Activated CD8-positive, alpha-beta memory T cell treated with anti-CD3 and anti-CD28 coated beads for 1 hour (primary cell): ENCODE measurements at places on chromosomes 13 and 19.

DNA sequence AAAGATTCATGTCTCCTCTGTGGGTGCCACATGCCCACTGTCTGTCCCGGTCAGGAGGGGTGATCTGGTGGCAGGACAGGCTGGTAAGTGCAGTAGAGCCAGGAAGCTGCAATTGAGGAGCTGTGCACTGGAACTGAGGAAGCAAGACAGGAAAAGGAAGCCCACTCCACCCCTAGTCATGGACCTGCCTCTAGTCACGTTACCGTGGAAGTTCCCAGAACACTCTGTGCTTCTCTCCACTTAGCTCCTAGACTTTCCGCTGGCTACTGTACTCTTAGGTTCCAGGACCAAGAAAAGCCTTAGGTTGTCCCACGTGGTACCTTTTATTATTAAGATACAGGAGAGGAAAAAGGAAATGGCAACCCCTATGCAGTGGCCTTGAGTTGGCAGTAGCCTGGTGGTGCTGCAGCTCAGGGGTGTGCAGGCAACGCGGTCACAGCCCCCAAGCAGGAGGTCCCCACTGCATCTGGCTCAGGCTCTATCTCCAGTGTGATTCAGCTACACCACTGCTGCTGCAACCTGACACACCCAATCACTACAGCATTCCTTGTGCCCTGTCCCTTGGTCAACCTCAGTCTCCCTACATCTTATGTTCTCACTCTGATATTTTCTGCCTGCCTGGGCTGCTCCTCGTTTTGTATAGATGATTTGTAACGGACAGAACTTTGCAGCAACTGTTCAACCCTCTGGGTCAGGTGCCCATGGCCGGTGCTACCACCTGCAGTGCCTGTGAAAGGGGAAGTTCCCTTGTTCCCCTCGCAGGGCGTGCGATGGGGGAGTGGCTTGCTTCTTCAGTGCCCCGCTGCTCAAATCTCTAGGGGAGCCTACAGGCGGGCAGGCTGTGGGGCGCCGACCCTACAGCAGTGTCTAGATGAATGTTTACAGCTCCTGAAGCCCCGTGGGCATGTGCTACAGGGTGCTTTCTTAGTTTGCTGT lies 24.4 kb upstream of the GPR12 start:
- DNase-seq: no peak

DNA sequence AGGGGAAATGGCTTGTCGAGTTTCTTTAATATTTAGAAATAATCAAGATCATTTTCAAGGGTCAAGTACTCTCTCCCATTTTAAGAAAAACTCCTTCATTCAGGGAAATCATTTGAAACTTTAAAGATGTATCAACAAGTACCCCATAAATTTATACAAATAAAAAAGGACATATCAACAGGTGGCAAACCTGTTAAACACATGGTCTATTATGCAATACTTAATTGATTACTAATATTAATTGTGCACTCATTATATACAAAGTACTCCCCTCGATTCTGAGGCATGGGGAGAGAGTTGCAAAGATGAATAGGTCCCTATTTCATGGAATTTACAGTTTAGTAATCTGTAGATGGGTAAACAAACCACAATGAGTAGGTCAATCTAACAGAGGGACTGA lies 2.1 kb upstream of the LRCH1 start:
- no peak for DNase-seq

- DNase-seq: no peak
Observed at GRCh38 chr13:70042193-70042592, 65.4 kb upstream of the ATXN8OS start.

DNA sequence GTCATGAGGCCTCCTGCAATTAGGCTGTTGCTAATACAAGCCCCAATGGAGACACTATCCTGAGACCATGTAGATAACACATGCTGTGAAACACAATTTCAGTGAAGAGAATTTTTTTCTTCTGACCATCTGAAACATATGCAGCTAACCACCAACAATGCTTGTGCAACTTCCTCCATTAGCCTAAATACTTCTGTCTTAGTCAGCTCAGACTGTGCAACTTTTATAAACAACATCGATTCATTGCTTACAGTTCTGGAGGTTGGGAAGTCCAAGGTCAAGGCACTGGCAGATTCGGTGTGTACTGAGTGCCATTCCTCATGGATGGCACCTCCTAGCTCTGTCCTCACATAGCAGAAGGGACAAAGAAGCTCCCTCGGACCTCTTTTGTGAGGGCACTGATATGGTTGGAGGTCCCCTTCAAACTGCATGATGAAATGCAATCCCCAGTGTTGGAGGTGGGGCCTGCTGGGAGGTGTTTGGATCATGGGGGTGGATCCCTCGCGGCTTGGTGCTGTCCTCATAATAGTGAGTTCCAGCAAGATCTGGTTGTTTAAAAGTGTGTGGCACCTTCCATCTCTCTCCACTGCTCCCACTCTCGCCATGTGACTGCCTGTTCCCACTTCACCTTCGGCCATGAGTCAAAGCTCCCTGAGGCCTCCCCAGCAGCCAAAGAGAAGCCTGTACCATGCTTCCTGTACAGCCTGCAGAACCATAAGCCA lies 27.7 kb downstream of the STK24 start:
- DNase-seq: no peak

- DNase-seq: no peak
Observed at GRCh38 chr19:1718420-1719291, 34.6 kb upstream of the ONECUT3 start.

GRCh38 chr13:46595885-46596275 lies 42.9 kb downstream of the LRCH1 start:
- no peak for DNase-seq

DNA sequence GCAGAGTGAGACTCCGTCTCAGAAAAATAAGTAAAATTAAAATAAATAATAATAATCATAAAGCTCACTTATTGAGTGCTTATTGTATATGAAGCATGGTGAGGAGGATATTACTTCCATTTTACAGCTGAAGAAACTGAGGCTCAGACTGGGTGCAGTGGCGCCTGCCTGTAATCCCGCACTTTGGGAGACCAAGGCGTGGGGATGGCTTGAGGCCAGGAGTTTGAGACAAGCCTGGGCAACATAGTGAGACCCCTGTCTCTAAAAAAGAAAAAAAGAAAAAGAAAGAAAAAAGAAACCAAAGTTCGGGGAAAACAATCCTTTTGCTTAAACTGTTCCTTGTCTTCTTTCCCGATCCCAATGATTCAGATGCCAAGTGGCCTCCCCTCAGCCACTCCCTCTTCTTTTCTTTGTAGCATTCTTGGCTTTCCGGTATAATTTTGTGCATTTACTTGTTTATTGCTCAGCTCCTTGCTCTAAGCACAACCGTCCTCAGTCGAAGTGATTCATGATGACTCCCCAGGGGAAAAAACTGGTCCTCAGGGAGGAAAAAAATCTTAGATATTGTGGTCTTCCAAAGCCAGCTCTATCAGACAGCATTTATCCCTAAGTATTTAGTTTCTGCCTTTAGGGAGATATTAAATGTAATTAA lies 965 bp upstream of the EIF3G start:
- no peak for DNase-seq

- DNase-seq: no peak
Observed at GRCh38 chr13:32297206-32297605, 18.0 kb downstream of the ZAR1L start.

- DNase-seq: no peak
Observed at GRCh38 chr13:113544896-113545295, 39.7 kb upstream of the TFDP1 start.

- DNase-seq: no peak
Observed at GRCh38 chr13:41914552-41914951, 46.4 kb downstream of the VWA8 start.

DNA sequence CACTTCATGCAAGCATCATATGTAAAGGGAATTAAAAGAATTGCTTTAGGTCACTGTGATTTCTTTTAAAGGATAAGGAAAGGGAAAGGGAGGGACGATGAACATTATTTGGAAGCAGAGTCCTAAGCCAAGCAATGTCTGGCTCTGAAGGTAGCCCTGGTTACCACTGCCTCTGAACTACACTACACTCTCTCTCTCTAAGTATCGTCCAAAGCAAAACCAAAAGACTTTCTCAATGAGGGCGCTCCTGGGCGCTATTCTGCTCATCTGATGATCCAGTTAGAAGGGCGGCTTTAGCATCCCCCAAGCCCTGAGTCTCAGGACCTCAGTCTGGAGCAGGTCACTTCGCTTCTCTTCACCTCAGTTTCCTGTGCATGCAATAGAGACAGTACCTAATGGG lies 26.2 kb downstream of the FOXO1 start:
- no peak for DNase-seq

DNA sequence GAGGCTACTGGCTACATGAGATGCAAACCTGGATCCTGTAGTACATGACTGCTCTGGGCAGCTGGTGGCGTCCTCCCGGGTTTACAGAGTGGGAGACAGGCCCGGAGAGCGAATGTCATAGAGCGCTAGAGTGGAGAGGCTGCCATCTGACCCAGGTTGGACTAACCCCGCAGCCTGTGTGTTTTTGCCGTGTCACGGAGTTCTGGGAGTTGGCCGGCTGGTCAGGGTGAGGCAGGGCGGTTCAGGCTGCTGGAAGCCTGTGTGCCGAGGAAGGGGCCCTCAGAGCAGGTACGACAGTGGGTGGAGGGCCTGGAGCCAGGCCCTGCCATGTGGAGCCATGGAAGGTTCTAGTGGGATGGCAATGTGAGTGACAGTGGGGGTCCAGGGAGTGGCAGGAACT lies 12.5 kb downstream of the CRTC1 start:
- DNase-seq: no peak

GRCh38 chr19:29854033-29854432 lies 42.2 kb downstream of the CCNE1 start:
- no peak for DNase-seq

GRCh38 chr19:3359919-3360420 lies 6.4 kb upstream of the NFIC start:
- no peak for DNase-seq

DNA sequence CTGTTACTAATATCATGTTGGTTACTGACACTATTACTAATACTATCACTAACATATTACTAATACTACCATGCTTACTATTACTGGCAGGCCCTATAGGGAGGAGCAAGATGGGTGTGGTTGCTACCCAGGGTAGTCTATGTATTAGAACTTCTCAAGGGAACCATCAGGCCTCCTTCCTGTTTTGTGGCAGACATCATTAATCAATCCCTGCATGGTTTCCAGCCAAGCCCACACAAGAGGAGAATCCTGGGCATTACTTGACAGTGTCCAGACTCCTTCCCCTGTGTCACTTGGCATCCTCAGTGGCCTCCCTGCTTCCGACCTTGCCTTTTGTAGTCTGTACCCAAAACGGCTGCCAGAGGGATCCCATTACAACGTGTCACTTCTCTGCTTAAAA lies 8.9 kb downstream of the HAS1 start:
- DNase-seq: no peak

DNA sequence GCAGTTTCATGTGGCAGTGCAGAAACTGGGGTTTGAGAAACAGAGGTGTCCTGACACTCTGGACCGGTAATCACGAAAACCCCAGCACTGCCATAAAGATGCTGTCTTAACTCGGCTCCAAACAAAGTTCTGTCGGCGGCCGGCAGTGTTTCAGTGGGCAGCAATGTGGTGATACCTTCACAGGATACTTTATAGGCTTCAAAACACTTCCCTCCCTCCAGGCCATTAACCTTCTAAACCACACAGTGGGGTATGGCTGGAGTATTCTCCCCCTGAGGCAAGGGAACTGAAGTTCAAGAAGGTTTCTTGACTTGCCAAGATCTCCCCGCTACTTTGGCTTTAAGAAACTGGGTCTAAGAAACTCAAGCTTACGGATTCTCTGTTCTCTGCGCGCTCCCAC lies 1.1 kb downstream of the RUBCNL start:
- DNase-seq: no peak

GRCh38 chr13:50123515-50123861 lies 108.2 kb downstream of the KCNRG start:
- DNase-seq: no peak

- DNase-seq: no peak
Observed at GRCh38 chr19:47063874-47064273, 15.4 kb upstream of the TMEM160 start.

GRCh38 chr13:45807520-45808099 lies 43.9 kb downstream of the SIAH3 start:
- DNase-seq: no peak

DNA sequence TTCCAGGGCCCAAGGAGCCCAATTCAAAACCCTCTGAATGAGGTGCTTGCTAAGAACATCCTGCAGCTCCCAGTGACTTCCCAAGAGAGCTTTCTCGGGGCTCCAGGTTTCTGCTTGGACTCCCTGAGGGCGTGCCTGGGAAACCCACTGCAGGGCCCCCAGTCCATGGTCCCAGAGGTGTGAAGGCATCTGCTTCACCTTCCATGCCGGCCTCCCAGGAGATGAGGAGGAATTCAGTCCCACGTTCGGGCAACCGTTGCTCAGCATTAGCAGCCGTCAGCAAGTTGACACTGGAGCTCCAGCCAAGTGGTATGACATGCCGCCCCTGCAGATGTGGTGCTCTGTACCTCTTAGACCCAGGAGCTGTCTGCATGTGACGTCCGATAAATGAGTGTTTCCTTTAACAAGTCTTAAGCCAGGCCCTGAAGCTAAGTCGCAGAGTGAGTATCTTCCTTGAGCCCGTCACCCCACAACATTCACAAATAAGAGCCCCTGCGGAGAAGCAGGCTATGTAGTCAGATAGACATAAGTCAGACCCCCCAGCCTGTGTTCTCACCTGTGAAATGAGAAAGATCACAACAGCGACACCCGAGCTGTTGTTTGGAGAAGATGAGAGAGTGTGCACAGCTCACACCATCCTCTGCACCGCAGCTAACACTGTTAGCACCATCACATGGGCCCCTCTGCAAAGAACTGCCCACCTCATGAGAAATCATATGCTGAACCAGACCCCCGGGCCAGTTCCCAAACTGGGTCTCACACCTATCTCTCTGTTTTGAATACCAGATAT lies 150.3 kb downstream of the KATNAL1 start:
- no peak for DNase-seq

GRCh38 chr19:57560049-57560491 lies 407 bp upstream of the ZNF550 start:
- no peak for DNase-seq
